ENCODE measurements at places on chromosomes 4 and X.

- no peak for DNase-seq
Observed at GRCh38 chr4:99165978-99166377, 21.9 kb upstream of the ADH4 start.

DNA sequence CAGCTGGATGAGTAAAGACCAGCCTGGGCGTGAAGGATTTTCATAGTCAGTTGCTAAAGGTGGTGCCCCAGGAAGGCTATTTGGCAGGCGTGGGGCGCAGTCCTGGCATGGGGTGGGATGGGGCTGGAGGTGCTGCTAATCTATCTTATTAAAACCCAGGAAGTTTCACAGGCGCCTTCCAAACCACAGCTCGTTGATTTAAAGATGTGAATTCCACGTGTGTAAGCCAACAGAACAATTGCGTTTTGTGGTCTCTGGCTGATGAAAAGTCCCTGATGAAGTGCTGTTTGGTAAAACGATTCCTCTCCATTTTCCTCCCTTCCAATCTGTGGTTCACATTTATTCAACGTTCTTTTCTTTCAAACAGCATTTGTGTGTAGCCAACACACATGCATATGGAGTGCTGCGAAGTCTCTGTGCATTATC lies 105.0 kb downstream of the TBL1X start:
- DNase-seq: no peak

GRCh38 chrX:151754047-151754429 lies 19.5 kb downstream of the CNGA2 start:
- DNase-seq: no peak

- no peak for DNase-seq
Observed at GRCh38 chr4:32172761-32173160, 1452.6 kb downstream of the PCDH7 start.

- DNase-seq: no peak
Observed at GRCh38 chr4:185307136-185307950, 88.4 kb downstream of the LRP2BP start.

- DNase-seq: no peak
Observed at GRCh38 chrX:19852014-19853005, 35.1 kb downstream of the SH3KBP1 start.

- no peak for DNase-seq
Observed at GRCh38 chr4:6580353-6580752, 5.4 kb downstream of the MAN2B2 start.

DNA sequence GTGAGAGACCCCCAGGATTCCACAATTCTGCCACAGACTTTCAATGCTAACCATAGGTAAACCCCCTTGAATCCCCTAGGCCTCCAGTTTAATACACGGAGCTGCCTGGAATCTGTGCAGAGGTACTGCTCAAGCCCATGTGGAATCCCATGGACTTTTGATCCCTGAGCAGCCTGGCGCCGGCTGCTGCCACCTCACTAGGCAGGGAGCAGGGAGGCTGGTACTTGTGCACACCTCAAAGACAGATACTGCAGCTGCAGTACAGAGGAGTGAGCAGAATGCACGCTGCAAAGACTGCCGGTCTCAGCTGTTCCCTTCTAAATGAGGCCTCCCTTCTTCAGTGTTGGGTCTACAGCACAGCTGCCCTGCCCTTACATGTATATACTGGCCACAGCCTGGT lies 79.4 kb downstream of the RPS6KA6 start:
- DNase-seq: no peak

GRCh38 chr4:180710628-180711337 lies 1532.4 kb upstream of the TENM3 start:
- DNase-seq: no peak

- DNase-seq: no peak
Observed at GRCh38 chrX:13536551-13536950, 32.9 kb upstream of the EGFL6 start.

DNA sequence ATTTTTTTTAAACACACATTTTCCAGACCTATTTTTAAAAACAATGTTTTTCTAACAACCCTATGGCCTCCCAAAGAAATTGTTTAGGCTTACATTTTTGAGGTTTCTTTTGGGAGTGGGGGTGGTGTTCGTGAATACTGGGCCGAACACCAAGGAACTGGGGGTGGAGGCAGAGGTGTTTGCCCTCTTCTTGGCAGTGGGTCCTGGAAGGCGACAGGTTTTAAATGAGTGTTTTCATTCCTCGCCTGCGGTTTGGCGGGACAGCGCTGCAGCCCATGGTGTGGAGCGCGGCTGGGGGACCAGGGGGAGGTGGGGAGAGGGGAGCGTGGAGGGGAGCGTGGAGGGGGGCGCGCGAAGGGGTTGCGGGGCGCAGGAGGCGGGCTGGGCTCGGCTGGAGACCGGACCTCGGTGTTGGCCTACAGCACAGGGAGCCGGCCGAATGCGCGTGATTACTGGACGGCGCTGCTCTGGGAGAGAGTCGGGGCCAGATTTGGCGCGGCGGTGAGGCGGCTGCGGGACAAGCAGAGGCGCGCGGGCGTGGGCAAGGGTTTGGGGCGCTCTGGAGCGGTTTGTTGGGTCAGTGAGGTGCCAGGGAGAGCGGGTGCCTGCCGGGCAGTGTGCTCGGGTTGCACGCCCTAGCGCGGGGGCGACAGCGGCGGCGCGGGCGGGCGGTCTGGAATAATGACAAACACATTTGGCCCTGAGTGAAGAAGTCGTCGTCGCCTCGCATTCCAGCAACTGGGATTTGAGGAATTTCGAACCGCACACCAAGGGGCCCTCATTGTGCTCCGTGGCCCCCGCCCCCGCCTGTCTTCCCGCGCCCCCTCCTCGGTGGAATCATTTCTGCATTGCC lies 764 bp downstream of the PDGFRA start:
- DNase-seq: no peak

GRCh38 chr4:62144431-62144830 lies 944.3 kb downstream of the ADGRL3 start:
- no peak for DNase-seq

- no peak for DNase-seq
Observed at GRCh38 chr4:16684097-16684496, 214.3 kb downstream of the LDB2 start.

GRCh38 chr4:81604683-81605218 lies 133.0 kb upstream of the RASGEF1B start:
- DNase-seq: no peak

DNA sequence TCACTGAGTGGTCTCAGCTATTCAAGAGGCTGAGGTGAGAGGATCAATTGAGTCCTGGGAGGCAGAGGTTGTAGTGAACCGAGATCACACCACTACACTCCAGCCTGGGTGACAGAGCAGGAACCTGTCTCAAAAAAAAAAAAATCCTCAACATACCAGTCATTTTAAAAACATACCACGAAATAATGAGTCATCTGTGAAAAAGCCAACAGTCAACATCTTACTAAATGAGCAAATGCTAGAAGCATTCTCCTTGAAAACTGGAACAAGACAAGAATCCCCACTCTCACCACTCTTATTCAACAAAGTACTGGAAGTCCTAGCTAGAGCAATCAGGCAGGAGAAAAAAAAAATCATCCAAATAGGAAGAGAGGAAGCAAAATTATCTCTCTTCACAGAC lies 104.0 kb upstream of the ARHGEF9 start:
- no peak for DNase-seq

- no peak for DNase-seq
Observed at GRCh38 chrX:86148024-86148511, at the start of gene DACH2. Gene DACH2, plus strand, starts transcription at chrX:86148451.

- DNase-seq: no peak
Observed at GRCh38 chr4:88831031-88831430, 133.4 kb upstream of the NAP1L5 start.

- no peak for DNase-seq
Observed at GRCh38 chrX:10725071-10725470, 104.7 kb upstream of the MID1 start.

DNA sequence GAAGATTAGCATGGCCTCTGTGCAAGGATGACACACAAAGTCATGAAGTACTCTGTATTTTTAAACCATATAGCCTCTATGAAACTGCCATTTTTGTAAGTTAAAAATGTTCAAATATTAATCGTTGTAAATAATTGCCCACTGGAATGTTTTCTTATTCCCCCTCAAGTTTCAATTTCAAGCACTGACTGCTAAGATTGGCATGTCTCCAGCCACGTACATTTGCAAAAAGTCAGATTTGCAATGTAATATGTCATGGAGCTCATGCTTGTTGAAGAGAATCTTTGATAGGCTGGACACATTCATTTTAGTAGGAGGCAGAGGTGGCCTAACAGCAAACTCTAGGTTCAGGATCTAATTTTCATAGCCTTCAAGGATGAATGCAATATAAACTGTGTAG lies 124.7 kb downstream of the CBR4 start:
- DNase-seq: no peak

DNA sequence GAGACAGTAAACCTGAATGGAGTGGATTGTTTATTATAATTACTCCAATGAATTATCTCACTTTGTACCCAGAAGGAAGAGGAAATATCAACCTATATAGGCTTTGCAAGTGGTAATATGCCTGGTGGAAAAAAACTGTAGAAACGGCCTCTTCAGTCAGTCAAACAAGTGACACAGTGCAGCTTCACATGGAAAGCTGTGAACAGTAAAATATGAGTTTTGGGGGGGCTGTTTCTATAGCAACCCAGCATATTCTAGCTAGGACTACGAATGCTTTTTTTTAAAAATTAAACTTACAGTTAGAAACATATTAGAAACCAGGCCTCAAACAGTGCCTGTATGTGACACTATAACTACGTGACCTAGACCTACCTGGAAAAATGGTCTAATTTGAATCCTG lies 150.1 kb downstream of the PPP1R2C start:
- DNase-seq: no peak

DNA sequence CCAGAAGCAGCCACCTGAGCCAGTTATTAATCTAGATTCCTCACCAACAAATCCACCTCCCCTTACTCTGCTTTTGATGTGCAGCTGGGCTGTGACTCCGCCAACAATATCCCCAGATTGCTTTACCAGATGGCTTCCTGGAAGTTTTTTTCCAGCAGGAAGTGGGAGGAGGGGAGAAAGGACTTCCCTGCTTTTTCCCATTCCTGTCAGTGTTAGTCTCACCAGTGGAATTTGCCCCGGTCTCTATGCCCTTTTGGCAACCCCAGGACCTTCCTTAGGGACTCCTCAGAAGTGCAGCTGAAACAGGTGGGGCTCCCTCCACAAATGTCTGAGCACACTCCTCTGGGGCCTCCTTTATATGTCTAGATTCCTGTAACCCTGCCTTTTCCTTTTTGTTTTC lies 465.2 kb upstream of the IGFBP7 start:
- no peak for DNase-seq

GRCh38 chr4:78775303-78776078 lies 659 bp upstream of the BMP2K start:
- peak; percentile 88 for DNase-seq

DNA sequence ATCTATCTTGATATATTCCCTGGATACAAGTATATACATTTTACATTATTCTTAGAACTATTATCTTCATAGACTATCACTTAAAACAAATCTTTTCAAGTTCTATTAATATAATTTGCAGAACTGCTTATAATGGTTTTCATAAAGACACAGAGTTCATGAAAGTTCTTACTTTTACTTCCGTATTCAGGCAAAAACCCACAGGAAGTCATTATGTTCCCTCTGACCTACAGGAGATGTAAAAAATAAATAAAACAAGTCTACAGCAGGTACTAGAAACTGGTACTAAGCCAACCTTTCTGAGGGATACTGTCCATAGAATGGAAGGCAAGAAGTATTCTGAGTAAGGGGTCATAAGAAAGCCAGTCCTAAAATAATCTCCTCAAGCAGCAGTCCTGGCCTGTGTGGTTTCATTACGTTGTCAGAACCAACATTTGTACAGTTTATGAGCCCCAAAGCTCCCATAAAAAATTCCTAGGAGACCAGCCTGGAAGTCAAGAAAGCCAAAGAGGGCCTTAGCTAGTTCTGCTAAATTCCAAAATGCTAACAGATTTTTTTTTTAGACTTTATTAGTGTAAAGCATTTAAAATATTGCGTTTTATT lies 68.6 kb downstream of the CAMK2D start:
- DNase-seq: no peak

- no peak for DNase-seq
Observed at GRCh38 chr4:171928336-171928735, 115.1 kb downstream of the GALNTL6 start.

- DNase-seq: no peak
Observed at GRCh38 chrX:87572901-87573300, 55.3 kb downstream of the KLHL4 start.

DNA sequence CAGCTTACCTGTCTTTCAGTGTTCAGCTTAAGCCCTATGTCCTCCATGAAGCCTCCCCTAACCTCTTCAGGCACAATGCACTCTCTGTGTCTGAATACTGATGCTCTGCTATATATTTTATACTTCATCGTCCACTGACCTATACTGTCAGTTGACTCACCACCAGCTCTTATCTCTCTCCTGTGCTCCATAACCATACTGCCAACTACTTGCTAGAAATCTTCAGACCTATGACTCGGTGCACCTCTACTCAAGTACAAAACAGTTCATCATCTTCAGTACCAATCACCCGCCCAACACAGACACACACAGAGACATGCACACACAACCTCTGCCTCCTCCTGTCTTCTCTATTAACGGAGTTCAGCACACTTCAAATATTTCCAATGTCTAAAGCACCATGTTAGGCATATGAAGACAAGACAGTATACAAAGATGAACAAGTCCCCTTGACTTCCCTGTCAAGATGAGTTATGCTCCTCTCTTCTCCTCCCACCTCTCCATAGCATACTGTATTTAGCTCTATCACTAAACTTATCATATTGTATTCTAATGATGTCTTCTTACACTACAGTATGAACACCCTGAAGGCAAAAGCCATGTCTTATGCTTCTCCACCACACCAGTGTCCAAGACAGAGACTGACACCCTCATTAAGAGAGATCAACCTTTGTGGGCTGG lies 42.5 kb downstream of the ARHGEF6 start:
- no peak for DNase-seq

DNA sequence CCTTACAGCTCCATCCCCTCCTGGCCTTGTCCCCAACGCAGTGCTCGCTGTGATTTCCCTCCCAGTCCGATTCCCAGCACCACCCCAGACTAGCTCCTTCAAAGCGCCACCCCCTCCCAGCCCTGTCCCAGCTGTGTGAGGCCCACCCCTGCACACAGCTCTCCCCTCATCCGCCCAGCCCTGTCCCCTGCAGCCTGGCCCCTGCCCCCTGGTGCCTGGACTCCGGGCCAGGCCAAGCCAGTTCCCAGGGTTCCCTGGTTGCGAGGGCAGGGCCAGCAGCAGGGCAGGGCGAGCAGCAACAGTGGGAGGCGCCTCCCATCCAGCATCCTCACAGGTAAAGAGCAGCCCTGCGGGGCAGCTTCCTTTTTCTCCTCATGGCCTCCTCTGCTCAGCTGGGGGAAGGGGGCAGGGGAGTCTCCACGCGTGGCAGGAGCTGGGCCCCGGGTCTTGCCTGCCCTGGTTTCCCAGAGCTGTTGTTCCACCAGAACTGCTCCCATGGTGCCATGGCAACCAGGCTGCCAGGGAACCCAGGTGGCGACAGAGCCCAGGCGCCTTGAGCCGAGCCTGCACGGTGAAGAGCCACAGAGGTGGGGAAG lies 24.8 kb downstream of the IQSEC2 start:
- DNase-seq: no peak
